ENCODE measurements at places on chromosomes 6 and 20. TPM values are rescaled to one million over a fixed set of nuclear protein-coding genes. Genes with fewer than 3 reads are reported as not detected.

THBS2 gene
- 710 TPM for total RNA-seq

ZSCAN23 gene
- total RNA-seq, result 1.5 TPM

ARG1 gene
- not detected for total RNA-seq

MLN gene
- not detected for total RNA-seq

BCAS1 gene
- total RNA-seq, result not detected

PHACTR1 gene
- 1.9 TPM for total RNA-seq

RAMACL gene
- 3.2 TPM for total RNA-seq

MLIP gene
- total RNA-seq, result under 0.01 TPM

CEP85L gene
- 12.1 TPM for total RNA-seq

SIRPB1 gene
- 1.7 TPM for total RNA-seq

PI16 gene
- total RNA-seq, result not detected

IL20RA gene
- total RNA-seq, result 0.54 TPM

CYP24A1 gene
- not detected for total RNA-seq

SLC24A3 gene
- not detected for total RNA-seq

SYNDIG1 gene
- total RNA-seq, result 0.19 TPM

AVP gene
- total RNA-seq, result not detected

PAX1 gene
- not detected for total RNA-seq

DAAM2 gene
- 12.3 TPM for total RNA-seq

SPTLC3 gene
- total RNA-seq, result 13.9 TPM

BYSL gene
- 9.5 TPM for total RNA-seq

CDH26 gene
- total RNA-seq, result 0.24 TPM

LPA gene
- not detected for total RNA-seq

PHACTR3 gene
- total RNA-seq, result not detected

FOXF2 gene
- 1.2 TPM for total RNA-seq

PTCRA gene
- total RNA-seq, result not detected

TDRD6 gene
- not detected for total RNA-seq

WFDC10B gene
- not detected for total RNA-seq

TAAR9 gene
- total RNA-seq, result not detected

HLA-DRB1 gene
- total RNA-seq, result 0.37 TPM

GTSF1L gene
- total RNA-seq, result not detected

GRM1 gene
- total RNA-seq, result not detected

SHLD1 gene
- total RNA-seq, result 2.1 TPM

HSF2 gene
- total RNA-seq, result 14.3 TPM

PTPRT gene
- total RNA-seq, result 0.05 TPM

IP6K3 gene
- not detected for total RNA-seq

CAP2 gene
- 0.49 TPM for total RNA-seq

TPD52L1 gene
- 5.3 TPM for total RNA-seq

RBM38 gene
- total RNA-seq, result 5.5 TPM

CGA gene
- total RNA-seq, result not detected

Measured in cardiac ventricle fibroblast (primary cell).